ENCODE measurements at places on chromosomes 12 and 14.

DNA sequence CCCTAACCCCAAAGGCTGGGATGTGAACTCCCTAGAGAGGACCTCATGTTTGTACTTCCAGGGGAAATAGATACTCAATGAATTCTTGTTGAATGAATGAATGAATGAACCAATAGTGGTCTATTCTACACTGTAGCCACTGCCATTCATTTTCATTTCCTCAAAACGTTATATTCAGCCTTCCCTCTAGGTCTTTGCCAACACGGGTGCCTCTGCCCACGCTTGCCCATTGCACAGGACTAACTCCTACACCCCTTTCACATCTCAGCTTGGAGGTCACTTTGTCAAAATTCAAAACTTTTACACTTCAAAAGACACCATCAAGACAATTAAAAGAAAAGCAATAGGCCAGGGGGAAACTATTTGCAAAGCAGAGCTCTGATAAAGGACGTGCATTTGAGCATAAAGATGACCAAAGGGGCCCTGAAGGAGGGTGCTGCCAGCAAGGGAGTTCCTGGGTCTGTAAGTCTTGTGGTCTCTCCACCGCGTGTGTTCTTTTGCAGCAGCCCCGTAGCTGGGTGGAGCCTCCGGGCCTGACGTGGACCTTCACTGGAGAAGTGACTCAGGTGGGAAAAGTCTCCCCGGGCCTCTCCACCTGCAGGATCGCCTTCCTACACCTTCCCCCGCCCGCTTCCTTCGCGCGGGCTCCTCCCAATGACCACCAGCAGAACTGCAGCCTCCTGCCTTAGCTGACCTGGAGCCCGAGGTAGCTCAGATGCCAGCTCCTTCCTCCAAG lies 31.5 kb downstream of the TMEM63C start:
- peak; percentile 61 for DNase-seq

GRCh38 chr12:52226446-52226845 lies 6.6 kb upstream of the KRT7 start:
- no peak for DNase-seq

GRCh38 chr14:37098132-37098531 lies 74.3 kb downstream of the SLC25A21 start:
- DNase-seq, result no peak

- no peak for DNase-seq
Measured at GRCh38 chr14:65303899-65304222, 108.7 kb upstream of the FUT8 start.
